SHP77 (cell line): ENCODE measurements at places on chromosomes 1 and 21.

- no peak for DNase-seq
These were observed 43.8 kb downstream of the DDR2 start for GRCh38 chr1:162676087-162676486.

DNA sequence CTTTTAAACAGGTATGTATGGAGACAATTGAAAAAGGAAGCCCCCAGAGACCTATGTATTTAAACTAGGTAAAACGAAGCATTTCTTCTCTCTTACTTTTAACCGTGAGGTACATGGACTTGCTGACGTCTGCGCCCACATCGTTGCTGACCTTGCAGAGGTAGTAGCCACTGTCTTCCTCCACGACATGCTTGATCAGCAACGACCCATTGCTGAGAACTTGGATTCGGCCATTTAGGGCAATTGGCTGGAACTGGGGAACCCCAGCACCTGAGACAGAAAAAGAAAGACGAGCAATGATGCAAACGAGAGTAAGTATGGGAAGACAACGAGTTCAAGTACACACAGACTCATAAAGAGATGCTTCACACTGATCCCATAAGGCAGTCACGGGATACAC is 408.8 kb downstream of the PCP4 start:
- DNase-seq, result no peak

GRCh38 chr1:36097693-36098585 is 9.2 kb downstream of the ADPRS start:
- no peak for DNase-seq

DNA sequence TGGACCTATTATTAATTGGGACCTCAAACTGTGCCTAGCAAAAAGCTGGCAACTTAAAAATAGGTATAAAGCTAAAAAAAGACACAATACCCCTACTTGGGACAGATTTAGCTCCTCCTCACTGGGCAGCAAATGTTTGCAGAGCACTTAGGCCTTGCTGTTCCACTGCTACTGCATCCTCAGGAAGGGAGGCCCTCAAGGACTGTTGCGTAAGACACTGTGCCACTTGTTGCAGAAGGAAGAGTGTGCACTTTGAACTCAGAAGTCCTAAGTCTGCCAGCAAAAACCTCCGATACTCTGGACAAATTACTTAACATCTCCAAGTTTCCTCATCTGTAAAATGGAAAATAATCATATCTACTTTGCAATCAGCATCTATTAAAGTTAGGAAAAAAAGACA is 322.9 kb downstream of the BARHL2 start:
- no peak for DNase-seq

DNA sequence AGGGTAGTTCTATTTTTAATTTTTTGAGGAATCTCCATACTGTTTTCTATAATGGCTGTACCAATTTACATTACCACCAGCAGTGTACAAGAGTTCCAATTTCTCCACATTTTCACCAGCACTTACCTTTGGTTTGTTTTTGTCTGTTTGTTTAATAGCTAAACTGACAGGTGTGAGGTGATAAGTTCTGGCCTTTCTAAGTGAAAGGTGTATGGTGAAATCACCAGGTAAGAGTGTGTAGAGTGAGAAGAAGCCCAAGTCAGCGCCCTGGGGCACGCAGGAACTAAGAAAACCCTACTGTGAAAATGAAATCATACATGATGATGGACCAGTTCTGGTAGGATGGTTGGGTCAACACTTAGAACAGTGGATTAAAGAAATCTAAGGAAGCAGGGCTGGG is 34.5 kb downstream of the BTG3 start:
- no peak for DNase-seq

DNA sequence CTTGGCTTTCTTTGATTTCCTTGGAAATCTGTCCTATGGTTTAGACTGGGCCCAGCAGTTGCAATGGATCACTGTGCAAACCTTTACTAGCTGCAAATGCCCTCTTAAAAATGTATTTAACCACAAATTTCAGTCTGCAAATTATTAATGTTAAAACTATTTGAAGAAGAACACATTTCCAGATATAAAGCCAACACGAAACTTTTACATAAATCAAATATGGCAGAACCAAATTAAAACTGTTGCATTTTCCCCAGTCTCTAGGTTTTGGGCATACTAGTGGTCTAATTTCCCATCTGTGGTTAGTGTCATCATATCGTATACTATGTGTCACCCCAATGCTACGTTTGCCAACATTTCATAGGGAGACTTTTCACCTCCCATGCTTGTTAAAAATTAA is 52.3 kb downstream of the HMCN1 start:
- no peak for DNase-seq

- DNase-seq, result no peak
These were observed 16.2 kb upstream of the MPL start for GRCh38 chr1:43321331-43321891.

GRCh38 chr1:29756085-29756484 is 519.8 kb downstream of the PTPRU start:
- no peak for DNase-seq

- DNase-seq, result no peak
These were observed 12.0 kb downstream of the AKT3 start for GRCh38 chr1:243837907-243838535.

DNA sequence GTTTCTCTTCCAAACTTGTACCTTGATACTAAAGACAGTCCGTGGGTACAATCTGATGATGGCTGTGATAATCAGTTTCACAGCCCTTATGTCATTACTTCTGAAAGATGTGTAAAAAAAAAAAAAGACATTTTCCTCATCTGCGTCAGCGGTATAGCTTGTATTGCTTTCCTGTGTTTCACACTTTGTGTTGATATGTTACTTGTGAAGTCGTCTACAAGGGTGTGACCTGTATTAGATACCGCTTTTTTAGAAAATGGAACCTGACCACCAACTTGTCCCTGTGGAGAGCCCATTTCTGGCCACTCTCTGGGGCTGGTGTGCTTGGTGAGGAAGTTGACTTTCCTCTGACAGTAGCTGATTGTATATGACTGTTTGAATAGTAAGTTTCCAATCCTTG is 50.5 kb downstream of the PEX14 start:
- no peak for DNase-seq

GRCh38 chr1:42109600-42109999 is 43.6 kb upstream of the GUCA2B start:
- no peak for DNase-seq

DNA sequence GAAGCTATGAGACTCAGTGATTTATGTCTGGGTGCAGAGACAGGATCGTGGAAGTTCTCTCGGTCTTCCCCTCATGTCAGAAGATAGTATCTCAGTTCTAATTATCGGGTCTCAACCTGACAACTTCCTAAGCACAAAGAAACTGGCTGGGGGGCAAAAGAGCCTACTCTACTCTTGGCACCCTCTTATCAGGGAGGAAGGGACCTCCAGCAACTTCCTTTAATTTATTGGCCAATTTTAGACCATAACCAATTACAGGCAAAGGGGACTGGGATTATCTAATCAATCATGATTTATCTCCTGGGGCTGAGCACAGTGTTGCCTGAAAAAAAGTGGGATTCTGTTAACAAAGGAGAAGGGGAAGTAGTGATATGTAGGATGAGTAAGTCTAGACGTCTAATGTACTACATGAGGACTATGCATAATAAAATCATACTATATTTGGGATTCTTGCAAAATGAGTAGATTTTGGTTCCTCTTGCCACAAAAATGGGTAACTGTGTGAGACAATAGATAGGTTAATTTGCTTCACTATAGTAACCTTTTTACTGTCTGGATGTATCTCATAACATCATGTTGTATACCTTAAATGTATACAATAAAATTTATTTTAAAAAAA is 98.8 kb downstream of the ZFYVE9 start:
- no peak for DNase-seq

DNA sequence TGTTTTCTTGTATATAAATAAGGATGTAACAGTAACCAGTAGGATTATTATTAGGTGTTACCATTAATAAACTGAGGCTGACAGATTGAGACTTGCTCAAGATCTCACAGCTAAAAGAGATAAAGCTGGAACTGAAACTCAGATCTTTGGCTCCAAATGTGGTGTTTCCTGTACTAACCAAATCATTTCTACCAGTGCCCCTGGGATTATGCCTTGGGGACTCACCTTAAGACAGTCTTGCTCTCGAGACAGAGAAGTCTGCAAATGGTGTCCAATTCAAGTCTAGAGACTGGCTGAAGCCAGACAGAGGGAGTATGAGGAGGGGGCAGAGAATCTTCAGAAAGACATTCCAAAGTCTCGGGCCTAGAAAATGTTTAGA is 593 bp upstream of the CD53 start:
- no peak for DNase-seq

GRCh38 chr1:214455479-214455878 is 95.9 kb downstream of the PTPN14 start:
- DNase-seq, result no peak

DNA sequence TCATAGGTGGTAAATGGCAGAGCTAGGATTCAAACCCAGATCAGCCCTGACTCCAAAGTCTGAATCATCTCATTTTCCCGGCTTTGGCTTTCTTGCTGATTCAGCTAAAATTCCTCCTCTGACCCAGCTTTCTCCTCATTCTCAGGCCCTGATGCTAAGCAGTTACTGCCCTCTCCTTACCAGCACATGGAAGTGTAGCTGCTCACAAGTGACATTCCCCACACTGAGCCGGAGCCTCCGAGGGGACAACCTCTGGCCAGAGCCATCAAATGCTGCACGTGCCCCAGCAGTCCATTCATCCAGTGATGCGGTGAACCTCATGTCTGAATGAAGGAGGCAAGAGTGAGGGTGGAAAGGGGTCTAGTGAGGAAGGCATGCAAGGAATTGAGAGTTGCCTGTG is 11.1 kb downstream of the ITGA10 start:
- DNase-seq, result no peak

- no peak for DNase-seq
These were observed 124.4 kb downstream of the TOMM20 start for GRCh38 chr1:235004276-235004675.

DNA sequence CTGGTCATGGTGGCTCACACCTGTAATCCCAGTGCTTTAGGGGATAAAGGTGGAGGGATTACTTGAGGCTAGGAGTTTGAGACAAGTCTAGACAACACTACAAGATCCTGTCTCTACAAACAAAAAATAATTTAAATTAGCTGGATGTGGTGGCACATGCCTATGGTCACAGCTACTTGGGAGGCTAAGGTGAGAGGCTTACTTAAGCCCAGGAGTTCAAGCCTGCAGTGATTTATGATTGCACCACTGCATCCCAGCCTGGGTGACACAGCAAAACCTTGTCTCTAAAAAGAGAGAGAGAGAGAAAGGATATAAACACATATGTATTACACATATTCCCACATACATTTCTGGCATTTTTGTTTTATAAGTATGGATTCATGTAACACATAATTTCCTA is 325.2 kb downstream of the DUSP10 start:
- DNase-seq, result no peak

DNA sequence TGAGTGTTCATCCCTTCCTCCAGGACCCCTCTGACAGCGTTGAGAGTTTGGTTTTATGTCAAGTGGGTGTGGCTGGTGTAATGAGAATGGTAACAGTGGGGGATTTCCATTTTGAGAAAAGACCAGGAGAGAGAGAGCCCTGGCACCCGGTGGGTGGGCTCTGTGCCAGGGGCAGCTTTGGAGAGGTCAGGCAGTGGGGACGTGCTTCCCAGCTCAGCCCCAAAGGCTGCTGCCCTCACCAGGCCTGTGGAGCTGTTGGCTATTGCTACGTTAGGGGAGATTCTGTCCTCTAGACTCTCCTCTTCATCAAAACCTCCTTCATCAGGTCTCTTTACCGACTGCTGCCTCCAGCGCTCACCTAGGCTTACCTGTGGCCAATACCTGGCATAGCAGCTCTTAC is 176.3 kb downstream of the PTPRU start:
- no peak for DNase-seq

GRCh38 chr1:12458571-12458970 is 159.4 kb downstream of the DHRS3 start:
- DNase-seq, result no peak

DNA sequence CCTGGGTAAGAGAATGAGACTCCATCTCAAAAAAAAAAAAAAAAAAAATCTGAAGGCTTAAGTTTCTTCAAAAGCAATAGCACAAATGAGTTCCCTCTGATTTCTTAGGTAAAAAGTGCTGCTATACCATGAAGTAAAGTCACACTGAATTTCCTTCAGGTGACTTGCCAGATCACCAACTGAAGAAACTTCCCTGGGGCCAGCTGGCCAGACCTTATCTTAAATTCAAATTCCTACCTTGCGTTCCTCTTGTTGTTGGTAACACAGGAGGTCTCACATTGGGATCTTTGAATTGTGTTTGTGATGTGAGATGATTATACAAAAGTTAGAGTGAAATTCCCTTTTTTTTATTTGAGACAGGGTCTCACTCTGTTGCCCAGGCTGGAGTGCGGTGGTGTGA is 11.8 kb downstream of the INAVA start:
- no peak for DNase-seq

DNA sequence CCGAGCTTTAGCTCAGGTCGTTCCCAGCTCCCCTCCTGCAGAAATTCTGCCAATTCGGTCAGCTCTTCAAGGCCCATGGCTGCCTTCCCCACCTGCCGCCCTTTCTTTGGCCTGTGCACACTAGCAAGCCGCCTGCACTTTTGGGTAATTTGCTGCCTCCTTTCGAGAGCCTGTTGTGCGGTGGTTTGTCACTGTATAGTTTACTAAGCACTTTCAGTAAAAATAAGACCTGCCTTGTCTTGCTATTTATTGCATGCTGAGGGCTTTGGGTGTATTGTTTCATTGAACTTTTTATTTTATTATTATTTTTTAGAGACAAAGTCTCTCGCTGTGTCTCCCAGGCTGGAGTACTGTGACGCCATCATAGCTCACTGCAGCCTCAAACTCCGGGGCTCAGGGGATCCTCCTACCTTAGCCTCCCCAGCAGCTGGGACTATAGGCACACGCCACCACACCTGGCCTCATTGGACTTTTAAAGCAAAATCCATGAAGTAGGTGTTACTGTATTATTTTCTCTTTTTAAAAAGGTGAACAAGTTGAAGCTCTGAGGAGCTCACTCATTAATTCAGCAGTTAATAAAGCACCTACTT is 1.1 kb upstream of the FABP3 start:
- DNase-seq, result no peak

DNA sequence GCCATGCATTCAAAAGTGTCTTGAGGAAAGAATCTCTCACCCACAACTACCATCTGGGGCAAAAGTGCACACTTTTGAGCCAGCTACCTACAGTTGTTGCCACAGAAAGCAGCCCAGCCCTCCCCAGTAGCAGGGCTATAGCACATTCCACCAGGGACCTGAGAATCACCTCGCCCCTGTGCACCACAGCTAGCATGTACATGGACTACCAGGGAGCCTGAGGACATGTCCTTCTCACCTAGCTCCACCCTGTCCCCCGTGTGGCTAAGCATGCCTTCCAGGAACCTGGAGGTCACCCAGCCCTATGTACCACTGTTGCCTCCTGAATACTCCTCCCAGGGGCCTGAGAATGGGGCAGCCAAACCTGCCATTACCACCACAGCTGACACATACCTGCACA is 16.9 kb downstream of the SPRR2G start:
- DNase-seq, result no peak
